ENCODE measurements at places on chromosomes 5 and 9.

DNA sequence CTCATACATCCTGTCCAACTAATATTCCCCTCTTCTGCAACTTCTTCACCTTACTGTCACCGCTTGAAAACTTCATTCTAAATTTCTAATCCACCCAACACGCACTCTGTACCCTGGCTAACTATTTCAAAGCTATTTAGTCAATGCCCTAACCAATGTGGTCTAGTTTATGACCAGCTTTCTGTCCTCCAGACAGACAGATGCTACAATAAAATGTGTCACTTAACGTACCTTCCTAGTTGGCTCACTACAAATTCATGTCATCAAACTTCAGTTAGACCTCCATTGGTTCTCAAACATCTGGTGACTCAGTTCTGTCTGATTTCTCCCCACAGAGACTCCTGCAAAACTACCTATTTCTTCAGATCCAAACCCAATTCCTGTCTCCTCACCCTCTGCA, 57.7 kb downstream of the FAM13B start:
- DNase-seq, result no peak

DNA sequence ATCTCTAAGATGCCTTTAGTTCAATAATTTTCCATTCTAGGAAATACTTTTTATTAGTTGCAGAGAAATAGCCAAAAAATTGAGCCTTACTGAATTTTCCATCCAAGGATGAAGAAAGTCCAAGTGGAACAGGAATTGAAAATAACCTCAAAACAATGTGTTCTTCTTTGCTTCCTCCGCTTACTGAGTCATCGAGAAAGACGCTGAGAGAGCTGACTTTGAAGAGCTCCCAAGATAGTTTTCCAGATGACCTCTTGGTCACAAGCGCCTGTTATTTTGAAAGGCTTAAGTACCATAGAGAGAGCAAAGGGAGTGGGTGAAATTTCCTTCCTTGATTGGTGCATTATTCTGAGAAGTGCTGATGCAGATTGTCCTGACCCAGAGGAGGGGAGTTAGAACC, 253.5 kb upstream of the ATP10B start:
- DNase-seq, result no peak

- DNase-seq, result peak; percentile 44
Observed at GRCh38 chr9:4762108-4762885, 21.3 kb upstream of the AK3 start.

DNA sequence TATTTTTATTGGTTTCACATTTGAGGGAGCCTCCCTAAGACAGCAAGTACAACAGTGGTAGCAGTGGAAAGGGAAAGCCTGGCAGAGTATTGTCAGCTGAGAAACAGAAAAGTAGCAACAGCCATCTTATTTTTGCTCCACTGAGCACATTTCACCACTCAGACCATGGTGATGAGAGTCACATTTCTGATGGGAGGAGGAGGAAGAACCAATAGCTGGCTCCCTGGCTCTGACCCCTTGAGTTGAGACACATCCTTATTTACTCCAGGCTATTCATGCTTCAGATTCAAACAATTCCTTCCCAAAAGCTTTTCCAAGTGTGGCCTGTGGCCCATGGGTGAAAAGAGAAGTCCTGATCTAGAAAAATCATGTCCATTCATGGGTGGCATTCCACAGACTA, 236.3 kb downstream of the ARHGAP26 start:
- DNase-seq, result no peak

DNA sequence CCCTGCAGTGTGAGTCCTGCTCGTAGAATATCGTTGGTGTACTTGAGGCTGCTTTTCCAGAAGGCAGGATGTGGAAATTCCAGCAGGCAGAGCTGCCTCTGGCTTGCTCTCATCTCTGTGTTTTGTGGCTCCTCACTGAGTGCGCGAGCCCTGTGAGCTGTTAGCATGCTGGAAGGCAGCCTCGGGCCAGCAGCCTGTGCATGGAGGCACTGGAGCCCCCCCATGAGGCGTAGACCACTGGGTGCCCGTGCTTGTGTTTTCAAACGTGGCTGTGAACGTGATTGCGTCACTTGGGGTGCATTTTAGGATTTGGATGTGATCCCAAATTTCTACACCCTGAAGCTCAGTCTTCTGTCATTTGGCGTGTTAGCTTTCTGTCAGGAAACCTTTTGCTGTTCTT, 3.2 kb downstream of the WDR5 start:
- DNase-seq, result no peak

Measured in stimulated activated CD8-positive, alpha-beta memory T cell treated with anti-CD3 and anti-CD28 coated beads, Interleukin-15, amount 100 ng/mL, for 24 hours (primary cell).